ENCODE measurements at places on chromosomes 2 and 18.

DNA sequence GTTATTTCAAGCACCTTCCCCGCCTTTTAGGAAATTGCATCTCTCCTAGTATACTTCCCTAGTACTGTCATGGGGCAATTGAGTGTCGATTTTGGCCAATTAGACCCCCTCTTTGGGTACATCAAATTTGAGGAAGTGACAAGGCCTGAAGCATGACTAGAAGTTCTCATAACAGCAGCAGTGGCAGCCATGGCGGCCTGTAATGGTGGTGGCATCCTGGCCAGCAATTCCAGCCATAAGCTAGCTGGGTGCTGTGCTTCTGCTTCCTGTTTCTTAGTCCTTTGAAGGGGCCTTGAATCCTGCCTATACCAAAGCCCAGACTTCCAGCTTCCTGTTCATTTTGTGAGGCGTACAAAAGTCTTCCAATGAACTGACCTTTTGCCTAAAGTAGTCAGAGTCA, 523.1 kb downstream of the PLCL1 start:
- no peak for DNase-seq

DNA sequence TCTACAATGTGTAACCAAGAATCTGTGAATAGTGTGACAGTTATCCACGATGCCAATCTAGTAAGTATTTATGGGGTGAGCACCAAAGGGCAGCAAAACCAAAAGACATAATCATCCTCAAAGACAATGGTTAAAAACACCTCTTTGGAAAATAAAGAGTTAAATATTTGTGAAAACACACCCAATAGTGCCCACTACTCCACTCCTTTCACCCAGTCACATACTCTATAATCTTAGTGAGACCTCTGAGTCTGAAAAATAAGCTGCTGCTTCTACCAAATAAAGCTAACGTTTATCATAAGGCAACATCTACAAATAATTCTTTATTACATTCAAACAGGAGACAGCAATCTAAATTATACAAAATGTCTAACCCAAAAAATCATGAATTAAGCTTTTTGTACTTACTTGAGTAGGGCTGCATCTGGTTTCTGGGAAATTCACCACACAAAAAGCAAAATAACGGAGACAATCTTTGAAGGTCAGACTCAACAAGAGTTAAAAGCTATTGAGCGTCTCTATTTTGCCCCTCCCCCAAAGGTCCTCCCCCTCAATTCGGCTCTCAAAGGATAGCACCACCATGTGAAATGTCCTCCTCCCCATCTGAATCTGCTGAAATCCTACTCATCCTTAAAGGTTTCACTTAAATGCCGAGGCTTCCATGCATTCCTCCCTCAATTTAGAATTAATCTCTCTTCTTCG, 2.0 kb downstream of the RAPH1 start:
- no peak for DNase-seq

- DNase-seq, result no peak
These were observed 71.5 kb upstream of the EPAS1 start for GRCh38 chr2:46225730-46226129.

DNA sequence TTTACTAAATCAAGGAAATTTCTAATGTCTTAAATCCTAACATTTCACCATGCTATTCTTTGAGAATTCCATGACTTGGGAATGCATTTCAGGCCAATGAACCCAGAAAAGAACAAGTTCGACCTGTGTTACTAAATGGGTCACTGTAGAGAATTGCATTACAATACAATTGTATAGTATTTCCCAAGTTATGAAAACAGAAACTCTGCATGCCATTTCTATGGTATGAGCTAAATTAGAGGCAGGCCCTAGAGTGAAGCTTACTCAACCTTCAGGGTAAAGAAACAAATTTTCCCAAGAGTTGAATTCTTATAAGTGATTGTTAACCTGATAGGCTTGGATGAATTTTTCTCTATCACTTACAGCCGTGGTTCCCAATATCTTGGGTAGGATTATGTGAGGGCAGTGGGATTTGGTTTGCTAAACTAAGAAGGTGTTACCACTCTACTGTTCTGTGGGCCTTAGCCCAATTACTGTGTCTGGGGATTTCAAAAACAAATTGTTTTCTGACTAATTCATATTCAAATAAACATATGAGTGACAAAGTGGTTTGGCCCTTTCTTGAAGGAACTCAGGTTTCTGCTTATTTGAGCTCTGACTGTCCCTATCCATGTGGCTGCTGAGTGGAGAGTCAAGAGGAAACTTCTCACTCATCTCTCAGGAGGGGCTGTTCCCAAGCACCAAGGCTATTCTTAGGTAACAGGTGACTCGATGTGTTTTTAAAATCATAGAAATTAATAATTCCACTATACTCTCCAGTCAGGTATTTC, 11.2 kb upstream of the SERPINB7 start:
- no peak for DNase-seq

GRCh38 chr2:29253-29652, 17.1 kb downstream of the FAM110C start:
- DNase-seq, result no peak

DNA sequence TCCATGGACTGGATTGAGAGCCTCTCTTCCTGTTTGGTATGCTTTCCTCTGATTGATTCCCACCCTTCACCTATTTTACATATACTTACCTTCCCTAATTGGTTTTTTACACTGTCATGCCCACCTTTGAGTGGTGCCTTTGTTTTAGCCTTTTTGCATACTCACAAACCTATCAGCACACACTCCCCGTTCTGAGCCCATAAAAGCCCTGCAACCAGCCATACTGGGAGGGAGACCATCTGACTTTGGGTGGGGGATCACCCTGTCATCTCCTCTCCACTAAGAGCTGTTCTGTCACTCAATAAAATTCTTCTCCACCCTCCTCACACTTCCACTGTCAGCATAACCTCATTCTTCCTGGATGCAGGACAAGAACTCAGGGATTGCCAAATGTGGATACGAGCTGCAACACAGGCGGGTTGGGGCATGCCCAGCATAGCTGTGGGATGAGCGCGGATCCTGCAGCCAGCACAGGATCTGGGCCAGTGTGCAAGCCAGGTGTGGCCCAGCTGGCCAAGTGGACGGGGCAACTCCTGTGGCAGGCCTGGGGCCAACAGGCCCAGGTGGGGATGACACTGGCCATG, 9.4 kb upstream of the MOB1A start:
- DNase-seq, result no peak

DNA sequence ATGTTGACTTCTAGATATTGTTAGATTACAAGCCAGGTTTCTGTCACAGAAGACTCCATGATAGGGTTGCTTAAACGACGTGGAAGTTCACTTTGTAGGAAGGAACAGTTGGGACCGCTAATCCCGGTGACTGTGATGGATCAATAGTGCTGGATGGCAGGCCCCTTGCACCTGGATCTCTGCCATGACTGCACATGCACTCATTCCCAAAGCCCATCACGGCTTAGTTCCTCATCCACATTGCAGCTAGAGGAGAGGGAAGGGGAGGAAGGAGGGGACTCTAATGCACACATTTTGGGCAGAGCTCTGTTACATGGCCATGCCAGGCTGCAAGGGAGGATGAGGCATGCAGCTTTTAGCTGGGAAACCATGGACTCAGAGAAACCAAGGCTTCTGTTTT, 773.7 kb upstream of the RAB6C start:
- DNase-seq, result no peak

- DNase-seq, result no peak
These were observed 71.2 kb upstream of the AFF3 start for GRCh38 chr2:100213595-100213994.

GRCh38 chr2:236211296-236211695, 43.1 kb upstream of the GBX2 start:
- no peak for DNase-seq

DNA sequence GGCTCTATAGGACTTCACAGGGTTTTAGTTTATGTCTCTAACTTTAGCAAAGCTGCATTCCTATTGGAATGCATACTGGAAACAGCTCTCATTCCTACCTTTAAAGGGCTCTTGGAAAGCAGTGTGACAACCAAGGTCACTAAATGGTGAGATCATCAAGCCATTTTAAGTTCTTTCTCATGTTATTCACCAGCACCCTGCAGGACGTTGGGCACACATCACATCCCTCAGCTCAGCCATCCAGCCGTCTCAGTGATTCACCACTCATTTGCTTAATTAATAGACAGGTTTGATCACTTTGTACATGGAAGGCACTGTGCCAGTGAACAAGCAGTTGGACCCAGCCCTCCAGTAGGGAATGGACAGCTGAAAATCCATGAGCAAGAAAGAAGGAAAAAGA, 32.2 kb upstream of the RBM44 start:
- DNase-seq, result no peak

DNA sequence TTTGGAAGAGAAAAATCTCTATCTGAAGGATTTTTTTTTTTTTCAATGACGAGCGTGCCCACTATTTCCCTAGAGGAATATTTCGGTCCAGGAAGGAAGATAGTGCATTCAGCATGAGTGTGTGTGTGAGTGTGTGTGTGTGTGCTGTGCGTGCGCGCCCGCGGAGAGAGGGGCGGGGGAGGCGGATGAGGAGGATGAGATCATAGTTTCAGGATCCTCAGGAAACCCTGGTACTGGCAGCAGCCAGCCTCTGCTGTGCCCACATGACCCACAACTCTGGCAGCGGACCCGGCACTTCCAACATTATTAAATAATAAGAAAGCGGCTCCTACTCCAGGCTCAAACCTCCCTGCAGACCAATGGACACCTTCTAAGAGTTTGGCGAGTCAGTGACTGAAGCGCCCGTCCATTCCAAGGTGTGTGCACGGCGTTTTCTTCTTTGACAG, 217.0 kb upstream of the DTNA start:
- no peak for DNase-seq

- no peak for DNase-seq
These were observed 124.4 kb downstream of the FBXO15 start for GRCh38 chr18:74023220-74023619.

GRCh38 chr2:189439342-189439741, 1.9 kb upstream of the WDR75 start:
- DNase-seq, result no peak

DNA sequence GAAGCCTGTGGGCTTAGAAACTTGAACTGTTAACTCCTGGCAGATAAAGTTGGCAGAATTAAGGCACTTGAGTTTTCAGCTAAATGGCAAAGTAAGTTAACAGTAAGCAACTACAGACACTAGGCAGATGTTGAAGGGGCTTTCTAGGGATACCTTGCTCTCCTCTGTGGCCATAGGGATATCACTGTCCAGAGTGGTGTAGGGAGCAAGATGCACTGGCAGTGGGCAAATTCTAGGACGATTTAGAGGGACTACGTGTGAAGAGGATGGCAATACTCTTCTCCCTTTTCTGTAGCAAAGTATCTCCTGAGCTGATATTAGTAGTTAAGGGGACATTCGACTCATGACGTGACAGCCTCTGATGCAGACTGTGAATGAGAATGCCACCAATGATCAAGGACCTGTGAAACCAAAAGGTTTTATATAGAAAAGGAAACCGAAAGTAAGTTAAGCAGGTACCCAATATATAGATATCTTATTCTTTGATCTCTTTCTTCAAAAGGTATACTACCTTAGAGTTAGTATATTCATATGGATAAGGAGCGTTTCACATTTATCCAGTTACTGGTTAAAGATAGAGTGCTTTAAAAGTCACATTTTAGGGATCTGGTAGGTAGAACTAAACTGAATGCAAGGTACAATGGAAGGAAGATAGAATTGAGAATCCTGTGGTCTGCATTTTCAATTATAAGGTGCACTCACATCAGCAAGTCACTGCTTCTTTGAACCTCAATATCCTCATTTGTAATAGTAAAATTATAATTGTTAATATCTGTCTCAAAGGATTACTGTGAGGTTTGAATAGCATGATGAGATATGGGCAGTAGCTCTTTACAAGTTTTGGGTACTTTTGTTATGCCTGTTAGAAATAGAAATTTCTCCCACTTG, 106.4 kb downstream of the KCNH7 start:
- DNase-seq, result no peak

DNA sequence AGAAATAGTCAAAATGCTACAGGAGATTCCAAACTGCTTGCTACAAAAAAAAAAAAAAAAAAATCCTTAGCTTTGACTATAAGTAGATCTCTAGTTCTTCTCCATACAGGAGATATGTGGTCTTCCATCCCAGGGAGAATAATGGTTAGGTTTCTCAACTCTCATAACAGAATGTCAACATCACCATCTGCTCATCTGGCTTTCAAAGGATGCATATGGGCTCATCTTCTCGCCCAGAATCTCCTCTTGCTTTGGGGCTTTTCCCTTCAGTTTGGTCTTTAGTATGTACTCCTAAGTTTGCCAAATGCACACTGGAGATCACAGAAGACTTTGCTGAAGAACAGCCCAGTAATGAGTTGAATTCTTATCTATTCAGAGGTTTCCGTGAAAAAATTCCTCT, 240.7 kb downstream of the NRXN1 start:
- DNase-seq, result no peak

GRCh38 chr2:43333656-43334144, 107.3 kb upstream of the ZFP36L2 start:
- no peak for DNase-seq

GRCh38 chr2:217934321-217935131, 68.3 kb downstream of the TNS1 start:
- no peak for DNase-seq

GRCh38 chr2:176132205-176133171, 3.0 kb downstream of the HOXD8 start:
- DNase-seq, result no peak

- DNase-seq, result no peak
These were observed 416.5 kb downstream of the MEIS1 start for GRCh38 chr2:66851449-66851872.

GRCh38 chr18:68648191-68648590, 66.7 kb downstream of the TMX3 start:
- DNase-seq, result no peak

DNA sequence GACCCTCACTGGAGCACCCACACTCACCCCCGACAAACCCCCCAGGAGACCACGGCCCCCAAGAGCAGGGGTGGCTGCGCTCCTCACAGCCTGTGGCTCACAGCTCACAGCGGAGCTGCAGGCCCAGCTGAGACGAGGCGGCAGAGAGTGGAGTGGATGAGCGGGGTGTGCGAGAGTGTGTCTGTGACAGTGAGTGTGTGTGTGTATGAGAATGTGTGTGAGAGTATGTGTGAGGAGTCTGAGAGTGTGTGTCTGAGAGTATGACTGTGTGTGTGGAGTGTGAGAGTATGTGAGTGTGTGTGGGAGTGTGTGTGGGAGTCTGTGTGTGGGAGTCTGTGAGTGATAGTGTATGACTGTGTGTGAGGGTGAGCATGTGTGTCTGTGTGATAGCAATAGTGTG, 55.3 kb upstream of the ID2 start:
- DNase-seq, result no peak

GRCh38 chr2:60439219-60439974, 114.1 kb downstream of the BCL11A start:
- peak; percentile 45 for DNase-seq

- no peak for DNase-seq
These were observed 39.7 kb downstream of the CDC42EP3 start for GRCh38 chr2:37631698-37632097.

GRCh38 chr2:108297436-108298141, 8.9 kb downstream of the SULT1C2 start:
- no peak for DNase-seq

DNA sequence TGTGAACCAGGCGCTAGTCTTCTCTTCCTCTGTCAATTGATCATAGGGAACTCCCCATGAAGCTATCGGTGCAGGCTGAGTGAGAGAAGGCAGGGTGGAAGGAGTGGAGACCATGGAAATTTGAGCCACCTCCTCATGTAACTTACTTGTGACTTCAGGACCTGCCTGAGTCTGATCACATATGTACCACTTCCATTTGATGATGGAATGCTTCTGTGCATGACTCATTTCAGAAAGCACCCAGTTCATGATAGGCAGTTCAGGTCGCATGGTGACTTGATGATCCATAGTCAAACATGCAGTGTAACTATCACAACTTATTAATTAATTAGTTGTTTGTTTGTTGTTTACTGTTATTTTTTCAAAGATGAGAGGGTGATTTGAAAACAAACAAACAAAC, 1296.7 kb downstream of the SUCLG1 start:
- DNase-seq, result no peak
